ENCODE measurements at places on chromosomes 12 and 14.

GRCh38 chr12:94140556-94140955 is 7.8 kb upstream of the PLXNC1 start:
- no peak for DNase-seq

DNA sequence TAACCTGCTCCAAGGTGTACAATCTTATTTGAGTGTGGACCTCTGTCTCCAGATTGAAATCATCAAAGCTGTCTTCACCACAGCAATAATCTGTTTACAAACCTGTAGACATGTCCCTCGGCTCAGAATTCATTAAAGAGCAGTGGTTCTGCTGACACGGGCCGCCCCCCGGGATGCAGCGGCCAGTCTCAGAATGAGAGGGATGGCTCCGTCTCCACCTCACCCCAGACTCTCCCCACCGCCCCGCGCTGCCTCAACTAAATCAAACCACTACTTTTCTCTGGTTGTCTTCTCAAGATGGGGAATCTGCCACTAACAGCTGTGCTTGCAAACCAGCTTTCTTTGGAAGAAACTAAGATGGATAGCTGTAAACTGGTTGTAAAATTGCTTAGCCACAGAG is 56.2 kb downstream of the SLC15A4 start:
- DNase-seq: no peak

DNA sequence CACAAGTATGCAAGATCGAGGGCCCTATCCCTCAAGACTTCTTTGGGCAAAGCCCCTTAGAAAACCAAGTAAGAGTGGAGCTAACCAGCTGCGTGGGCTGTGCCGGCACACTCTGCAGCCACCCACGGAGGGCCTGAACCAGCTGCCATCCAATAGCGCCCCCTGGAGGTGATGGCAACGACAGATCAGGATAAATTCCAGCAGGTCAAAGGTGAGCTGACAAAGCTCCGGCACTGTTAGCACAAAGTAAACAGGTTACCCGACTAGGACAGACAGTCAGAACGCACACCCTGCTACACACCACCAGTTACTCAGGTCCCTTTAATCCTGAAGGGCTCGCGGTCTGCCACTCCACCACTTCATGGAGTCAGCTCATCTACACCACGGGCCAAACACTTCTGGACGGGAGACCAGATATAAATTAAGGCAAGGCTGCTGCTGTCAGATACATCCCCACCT is 4.9 kb downstream of the ZBTB39 start:
- DNase-seq: no peak

- no peak for DNase-seq
Measured at GRCh38 chr12:62865937-62866336, 69.0 kb downstream of the PPM1H start.

- DNase-seq: no peak
Measured at GRCh38 chr12:15355766-15356165, 33.5 kb downstream of the PTPRO start.

GRCh38 chr14:39396448-39396847 is 35.8 kb downstream of the FBXO33 start:
- DNase-seq: no peak

GRCh38 chr14:89534902-89535685 is 118.1 kb upstream of the FOXN3 start:
- DNase-seq: no peak

- no peak for DNase-seq
Measured at GRCh38 chr14:30620178-30620577, 1.9 kb upstream of the SCFD1 start.

DNA sequence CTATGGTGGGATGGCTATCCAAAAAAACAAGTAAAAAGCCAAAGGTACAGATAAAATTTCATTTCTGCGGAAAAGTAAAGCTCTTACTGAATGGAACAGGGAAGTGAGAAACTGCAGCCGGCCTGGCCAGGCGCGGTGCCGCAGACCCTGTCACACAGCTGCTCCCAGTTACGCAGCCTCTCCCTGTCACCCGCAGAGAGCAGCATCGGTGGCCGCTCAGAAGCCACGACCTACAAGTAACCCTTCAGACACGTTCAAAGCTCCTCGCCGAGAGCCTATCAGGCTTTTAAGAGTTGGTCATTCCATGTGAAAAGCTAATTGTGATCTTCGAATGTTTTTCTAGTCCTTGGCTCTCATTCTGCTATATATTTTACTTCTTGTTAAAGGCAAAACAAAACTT is 11.0 kb upstream of the ANKLE2 start:
- DNase-seq: no peak

GRCh38 chr14:87483271-87484260 is 509.4 kb downstream of the GALC start:
- DNase-seq: no peak

DNA sequence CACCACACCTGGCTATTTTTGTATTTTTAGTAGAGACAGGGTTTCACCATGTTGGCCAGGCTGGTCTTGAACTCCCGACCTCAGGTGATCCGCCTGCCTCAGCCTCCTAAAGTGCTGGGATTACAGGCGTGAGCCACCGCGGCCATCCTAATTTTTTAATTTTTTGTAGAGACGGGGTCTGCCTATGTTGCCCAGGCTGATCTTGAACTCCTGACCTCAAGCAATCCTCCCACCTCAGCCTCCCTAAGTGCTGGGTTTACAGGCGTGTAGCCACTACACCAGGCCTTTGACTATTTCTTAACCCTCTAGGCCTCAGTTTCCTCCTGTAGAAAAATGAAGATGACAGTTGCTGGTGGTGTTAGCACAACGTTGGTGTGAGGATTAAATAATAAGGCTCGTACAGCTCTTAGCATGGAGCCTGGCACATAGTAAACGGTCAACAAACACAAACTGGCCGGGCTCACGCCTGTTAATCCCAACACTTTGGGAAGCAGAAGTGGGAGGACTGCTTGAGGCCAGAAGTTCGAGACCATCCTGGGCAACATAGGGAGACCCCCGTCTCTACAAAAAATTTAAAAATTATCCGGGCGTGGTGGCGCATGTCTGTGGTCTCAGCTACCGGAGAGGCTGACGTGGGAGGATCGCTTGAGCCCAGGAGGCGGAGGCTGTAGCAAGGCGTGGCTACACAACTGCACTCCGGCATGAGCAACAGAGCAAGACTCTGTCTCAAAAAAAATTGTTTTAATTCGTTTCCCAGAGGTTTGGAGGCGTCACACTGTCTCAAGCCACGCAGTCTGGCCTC is 979 bp downstream of the DDX54 start:
- DNase-seq: no peak

GRCh38 chr14:66508846-66509621 is 1.1 kb downstream of the GPHN start:
- no peak for DNase-seq

DNA sequence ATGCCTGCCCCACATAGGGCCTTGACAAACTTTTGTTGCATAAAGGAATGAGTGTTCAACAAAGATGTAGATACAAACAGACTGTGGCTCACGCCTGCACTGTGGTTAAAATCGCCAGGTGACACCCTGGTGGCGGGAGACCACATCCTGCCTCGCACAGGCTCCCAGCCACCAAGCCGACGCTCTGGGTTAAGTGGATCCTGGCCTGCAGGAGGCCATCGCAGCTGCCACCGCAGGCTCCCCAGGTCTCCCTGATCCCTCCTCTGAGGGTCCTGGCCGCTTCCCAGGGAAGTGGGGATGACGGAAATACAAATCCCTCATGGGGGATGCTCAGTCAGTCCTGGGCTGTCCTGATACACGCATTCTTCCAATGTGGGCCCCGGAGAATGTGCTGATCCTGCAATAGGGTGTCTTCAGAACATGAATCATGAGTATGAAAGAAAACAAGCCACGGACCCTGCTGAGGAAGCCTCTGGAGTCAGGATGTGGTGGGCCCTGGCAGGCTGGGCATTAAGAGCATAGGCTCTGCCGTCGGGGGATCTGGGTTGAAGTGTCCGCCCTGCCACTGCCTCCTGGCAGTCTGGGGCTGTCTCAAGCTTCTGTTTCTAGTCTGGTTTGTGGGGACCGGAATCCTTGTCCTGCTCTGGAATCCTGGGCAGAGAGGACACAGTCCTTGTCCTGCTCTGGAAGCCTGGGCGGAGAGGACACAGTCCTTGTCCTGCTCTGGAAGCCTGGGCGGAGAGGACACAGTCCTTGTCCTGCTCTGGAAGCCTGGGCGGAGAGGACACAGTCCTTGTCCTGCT is 53.5 kb upstream of the BEGAIN start:
- no peak for DNase-seq

DNA sequence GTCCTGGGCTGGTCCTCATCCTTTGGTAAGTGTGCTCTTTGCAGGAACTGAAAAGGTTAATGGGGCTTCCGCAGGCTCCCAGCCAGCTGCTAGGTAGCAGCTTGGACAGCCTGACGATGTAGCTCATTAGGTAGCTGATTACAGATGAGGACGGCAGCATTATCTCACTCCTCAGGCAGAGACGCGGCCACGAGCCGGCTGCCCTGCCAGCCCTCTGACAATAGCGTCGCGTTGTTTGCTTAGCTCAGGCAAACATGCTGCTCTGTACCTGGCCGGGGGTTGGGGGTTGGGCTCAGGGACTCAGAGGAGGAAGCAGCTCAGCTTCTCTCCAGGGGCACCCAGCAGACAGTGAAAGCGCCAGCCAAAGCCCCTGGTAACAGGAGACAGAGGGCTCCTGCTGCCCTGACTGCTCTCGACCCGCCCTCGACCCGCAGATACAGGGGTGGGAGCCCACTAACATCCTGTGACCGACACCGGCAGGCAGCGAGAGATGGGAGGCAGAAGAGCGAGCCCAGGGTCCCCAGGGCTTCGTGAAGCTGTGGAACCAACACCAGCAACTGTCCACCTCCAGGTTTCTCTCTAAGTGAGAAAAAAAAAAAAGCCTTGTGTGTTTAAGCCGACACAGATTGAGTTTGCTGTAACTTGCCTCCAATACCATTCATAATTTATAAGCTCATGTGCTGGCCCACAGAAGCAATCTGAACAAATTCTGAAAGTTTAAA is 53.4 kb upstream of the DLK1 start:
- peak; percentile 30 for DNase-seq

DNA sequence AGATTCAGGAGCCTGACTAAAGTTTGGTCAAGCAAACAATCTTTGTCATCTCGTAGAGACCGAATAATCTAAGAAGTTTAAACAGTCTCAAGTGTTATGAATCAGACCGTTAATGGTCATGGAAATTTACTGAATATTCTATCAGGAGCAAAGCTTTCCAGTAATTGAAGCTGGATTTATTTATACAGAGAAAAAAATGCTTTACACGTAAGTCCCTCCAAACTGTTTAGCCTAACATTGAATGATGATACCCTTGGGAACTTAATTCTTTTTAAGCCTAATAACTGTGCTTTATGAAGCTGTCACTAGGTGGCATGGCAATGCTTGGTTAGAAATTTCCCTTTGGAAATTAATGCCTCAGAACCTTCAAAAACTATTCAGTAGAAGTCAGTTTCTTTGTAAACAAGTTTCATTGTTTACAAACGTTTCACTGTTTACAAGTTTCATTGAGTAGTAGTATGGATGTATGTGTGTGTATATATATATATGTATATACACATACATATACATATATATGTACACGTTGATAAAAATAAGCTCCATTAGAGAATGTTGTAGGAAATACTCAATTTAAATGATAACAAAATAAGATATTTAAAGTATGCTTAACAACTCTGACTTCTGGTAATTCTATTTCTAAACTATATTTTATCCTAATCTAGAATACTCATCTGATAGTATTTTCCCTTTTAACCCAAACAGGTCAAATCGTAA is 32.1 kb downstream of the DEPDC4 start:
- DNase-seq: peak; percentile 6

- no peak for DNase-seq
Measured at GRCh38 chr14:103656031-103656755, 27.2 kb downstream of the KLC1 start.

- no peak for DNase-seq
Measured at GRCh38 chr14:53325176-53325806, 172.2 kb upstream of the DDHD1 start.

- no peak for DNase-seq
Measured at GRCh38 chr12:62472472-62472871, 5.8 kb downstream of the MON2 start.

DNA sequence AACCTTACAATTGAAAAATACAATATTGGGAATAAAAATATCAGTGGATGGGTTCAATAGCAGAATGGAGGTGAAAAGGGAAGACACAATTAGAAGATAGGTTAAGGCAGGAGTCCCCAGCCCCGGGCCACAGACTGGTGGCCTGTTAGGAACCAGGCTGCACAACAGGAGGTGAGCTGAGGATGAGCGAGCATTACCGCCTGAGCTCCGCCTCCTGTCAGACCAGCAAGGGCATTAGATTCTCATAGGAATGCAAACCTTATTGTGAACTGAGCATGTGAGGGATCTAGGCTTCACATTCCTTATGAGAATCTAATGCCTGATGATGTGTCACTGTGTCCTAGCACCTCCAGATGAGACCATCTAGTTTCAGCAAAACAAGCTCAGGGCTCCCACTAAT is 27.3 kb upstream of the ST8SIA1 start:
- no peak for DNase-seq

DNA sequence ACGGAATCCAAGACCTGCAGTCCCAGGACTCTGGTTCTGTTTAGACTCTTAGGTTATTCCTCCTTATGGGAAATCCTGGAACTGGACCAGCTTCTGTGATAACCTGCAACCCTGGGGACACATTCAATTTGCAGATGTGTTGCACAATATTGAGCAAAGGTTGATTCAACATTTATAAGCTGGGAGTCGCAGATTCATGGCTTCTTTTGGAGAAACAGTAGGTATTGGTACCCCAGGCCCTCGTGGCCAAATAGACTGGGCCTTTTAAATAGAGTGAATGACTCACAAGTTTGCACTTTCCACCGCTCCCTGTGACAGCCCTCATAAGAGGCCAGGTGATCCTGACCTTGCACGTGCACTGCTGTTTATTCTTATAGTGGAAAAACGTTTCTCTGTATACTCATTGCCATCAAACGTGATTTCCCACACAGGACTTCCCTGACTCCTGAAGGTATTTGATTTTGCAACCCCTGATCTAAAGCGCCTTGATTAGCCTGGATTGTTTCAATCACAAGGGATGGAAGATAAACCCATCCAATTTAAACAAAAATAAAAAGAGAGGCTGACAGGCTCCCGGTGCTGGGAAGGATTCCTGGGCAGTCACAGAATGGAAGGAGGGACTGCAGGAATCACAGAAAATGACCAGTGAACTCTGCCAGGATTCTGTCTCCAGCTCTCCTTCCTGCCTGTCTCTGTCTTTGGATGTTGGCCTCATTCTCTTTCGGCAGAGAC is 98.0 kb downstream of the VCPKMT start:
- no peak for DNase-seq

GRCh38 chr12:111754671-111755070 is 12.1 kb upstream of the ALDH2 start:
- no peak for DNase-seq

DNA sequence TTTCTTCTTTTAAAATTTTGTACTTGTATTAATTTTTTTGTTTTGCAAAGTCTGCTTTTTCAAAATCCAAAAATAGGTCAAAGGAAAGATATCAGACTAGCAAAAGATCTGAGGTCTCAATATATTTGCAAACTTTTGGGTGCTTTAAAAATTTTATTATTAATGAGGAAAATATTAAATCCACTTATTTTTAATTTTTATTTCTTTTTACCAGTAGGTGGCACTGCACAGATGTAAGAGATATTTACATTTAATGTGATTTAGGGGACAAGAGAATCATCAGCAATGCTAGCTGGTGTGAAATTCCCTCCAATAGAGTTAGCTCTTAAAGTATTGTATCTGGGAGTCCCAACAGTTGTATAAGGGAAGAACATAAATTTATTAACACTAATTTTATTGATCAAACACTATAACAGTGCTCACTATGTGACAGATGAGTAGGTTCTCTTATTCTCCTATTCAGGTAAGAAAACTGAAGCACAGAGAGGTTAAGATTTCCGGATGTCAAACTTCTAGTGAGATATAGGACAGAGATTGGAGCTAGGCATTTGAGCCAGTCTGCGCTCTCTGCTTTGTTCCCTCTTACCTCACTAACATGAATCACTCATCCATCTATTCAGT is 30.5 kb downstream of the ALX1 start:
- no peak for DNase-seq

- peak; percentile 26 for DNase-seq
Measured at GRCh38 chr14:100587763-100588411, 670 bp upstream of the BEGAIN start.

All from DMS 273 treated with DMSO at 0.1 percent for 48 hours (cell line).